Activated effector memory CD4-positive, alpha-beta T cell treated with anti-CD3 and anti-CD28 coated beads, Interleukin-2, amount 50 U/mL, for 16 hours (primary cell): ENCODE measurements at places on chromosomes 13 and 19.

GRCh38 chr13:39095500-39095899 lies 57.2 kb downstream of the NHLRC3 start:
- no peak for DNase-seq

- no peak for DNase-seq
Measured at GRCh38 chr13:52711286-52711685, 28.3 kb downstream of the CNMD start.

DNA sequence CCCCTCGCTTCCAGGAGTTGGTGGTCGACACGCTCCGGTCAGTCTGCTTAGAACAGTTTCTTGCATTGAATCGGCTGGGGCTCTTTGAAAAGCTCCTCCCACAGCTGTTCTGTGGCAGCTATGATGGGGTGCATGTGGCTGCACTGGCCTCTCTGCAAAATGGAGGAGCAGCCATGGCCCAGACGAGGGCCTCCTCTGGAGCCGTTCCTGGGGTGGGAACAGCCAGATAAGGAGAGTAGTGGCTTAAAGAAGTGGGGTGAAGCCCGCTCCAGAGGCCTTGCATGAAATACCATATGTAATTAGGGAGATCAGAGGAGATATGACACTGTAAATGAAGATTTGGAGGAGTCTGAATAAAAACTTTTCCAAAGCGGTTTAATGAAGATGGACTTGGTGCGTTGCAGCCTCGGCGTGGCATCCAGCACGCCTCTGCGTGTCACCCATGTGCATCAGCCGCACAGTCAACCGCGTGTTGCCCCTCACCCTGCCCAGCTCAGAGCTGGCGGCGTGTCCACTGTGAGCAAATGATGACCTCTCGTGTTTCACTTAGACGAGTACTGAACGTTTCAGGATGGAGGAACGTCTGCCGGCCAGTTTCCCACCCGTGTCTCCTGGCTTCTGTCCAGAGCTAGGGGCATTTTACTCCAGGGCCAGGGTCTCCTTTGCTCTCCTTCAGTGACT lies 199.2 kb downstream of the TEX29 start:
- no peak for DNase-seq

DNA sequence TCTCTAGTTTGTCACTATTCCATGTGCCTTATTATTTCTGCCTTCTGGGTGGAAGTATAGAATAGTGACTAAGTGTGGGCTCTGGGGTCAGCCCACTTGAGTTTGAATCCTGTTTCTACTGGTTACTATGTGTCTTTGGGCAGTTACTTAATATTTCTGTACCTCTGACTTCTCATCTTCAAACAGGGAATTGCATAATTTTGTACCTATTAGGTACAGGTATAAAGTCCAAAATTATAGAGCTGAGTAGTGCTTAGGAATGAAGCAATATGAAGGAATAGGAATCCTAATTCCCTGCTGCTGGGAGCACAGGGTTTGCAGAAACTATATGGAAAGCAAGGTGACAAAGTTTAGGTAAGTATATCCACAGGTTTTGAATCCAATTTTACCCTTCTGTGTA lies 564.5 kb downstream of the GPC5 start:
- DNase-seq = no peak

DNA sequence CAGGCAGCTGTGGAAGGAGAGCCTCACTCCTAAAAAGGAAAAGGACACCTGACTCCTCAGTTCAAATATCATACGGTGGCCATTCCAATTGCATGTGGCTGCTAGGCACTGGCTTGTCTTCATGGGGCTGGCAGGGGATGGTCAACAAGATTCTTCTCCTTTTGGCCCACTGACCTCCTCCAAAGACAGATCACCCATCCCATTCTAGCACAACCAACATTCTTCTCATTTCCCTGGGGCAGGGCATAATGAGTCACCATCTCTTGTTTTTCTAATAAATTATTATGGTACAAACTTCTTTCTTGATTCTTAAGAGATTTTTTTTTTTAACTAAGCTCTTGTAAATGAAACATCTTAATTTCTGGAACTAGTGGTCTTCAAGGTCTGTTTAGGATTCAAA lies 136.7 kb upstream of the NBEA start:
- DNase-seq = no peak

DNA sequence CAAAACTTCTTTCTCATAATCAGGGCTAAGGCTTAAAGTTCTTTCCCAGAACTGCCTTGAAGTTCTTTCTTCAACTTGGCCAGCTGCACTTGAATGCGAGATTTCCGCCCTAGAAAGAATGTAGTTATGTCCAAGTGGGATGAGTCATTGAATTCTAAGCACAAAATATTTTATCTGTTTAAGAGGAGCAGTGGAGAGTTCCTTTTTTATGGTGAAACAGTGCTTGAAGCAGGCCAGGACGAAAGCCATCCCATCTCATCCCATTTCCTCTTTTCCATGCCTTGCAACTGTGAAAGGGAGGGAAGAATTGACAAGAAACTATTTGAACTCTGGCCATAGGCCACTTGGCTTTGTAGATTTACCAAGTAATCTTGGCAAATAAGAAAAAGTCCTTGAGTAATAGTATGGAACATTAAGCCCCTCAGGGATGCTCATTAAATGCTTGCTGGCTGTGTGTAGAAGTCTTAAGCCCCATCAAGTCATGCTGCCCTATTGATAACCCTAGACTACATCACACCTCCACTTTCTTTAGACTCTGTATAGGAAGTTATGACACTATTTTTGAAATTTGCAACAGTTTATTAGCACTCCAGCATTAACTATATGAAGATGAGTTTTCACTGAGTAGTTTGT lies 174.5 kb downstream of the KCTD12 start:
- no peak for DNase-seq

GRCh38 chr13:47945738-47946137 lies 55.3 kb downstream of the SUCLA2 start:
- DNase-seq = no peak

DNA sequence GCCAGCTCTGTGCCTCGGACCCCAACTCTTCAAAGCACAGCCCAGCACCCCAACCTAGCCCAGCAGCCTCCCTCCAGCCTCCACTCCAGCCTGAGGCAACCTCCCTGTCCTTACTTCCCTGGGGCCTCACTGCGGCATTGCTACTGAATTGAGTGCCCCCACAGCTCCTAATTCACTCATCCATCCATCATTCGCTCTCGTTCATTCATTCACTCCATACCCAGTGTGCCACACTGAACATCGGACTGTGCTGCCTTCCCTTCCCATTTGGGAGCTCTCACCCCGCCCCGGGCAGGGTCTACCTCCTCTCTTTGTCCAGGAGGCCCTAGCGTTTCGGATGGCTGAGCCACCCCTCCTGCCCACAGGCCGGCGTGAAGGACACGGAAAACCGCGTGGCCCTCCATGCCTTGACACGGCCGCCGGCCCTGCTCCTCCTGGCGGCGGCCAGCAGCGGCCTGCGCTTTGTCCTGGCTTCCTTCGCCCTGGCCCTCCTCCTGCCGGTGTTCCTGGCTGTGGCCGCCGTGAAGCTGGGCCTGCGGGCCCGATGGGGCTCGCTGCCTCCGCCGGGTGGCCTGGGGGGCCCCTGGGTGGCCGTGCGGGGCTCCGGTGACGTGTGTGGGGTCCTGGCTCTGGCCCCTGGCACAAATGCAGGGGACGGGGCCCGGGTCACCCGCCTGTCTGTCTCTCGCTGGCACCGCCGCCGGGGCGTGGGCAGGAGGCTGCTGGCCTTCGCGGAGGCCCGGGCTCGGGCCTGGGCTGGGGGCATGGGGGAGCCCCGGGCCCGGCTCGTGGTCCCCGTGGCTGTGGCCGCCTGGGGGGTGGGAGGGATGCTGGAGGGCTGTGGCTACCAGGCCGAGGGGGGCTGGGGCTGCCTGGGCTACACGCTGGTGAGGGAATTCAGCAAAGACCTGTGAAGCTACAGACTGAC lies 1.3 kb downstream of the NAT14 start:
- no peak for DNase-seq
